ENCODE measurements at places on chromosomes 6 and 20. TPM values are rescaled to one million over a fixed set of nuclear protein-coding genes. Genes with fewer than 3 reads are reported as not detected.

The ACTL10 gene
- total RNA-seq, result 1.9 TPM

The SLC35F1 gene
- 10.3 TPM for total RNA-seq

GRCh38 chr20:64232794-64233193, 22.8 kb upstream of the PCMTD2 start:
- H3K4me1 ChIP-seq, result 0 out of 2 replicates have a peak, but pooled peaks cover 3% of the 10 kb centered on the region
- H3K27me3 ChIP-seq, result no peaks in the 10 kb centered on the region
- H3K27ac ChIP-seq, result no peak overlapping the region
- no peak overlapping the region for H3K4me3 ChIP-seq

The LZTS3 gene
- 29.4 TPM for total RNA-seq

GRCh38 chr6:170464524-170464979, 88.6 kb downstream of the PSMB1 start:
- H3K27ac ChIP-seq, result no peak overlapping the region
- H3K4me1 ChIP-seq, result no peaks in the 10 kb centered on the region
- no peak for DNase-seq
- H3K27me3 ChIP-seq, result no peaks in the 10 kb centered on the region
- no peak overlapping the region for H3K4me3 ChIP-seq

The METTL24 gene
- total RNA-seq, result not detected

DNA sequence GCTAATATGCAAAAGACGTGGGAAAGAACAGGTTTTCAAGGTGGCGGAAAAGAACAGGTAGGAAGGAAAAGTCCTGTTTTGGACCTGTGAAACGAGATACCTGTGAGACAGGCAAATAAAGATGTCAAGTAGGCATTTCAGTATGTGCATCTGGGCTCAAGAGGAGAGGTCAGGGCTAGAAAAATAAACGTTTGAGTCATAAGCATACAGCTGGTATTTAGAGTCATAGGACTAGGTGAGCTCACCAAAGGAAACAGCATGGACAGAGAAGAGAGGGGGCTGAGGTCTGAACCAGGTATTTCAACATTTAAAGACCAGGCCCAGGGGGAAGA, 14.9 kb downstream of the MTFR2 start:
- H3K36me3 ChIP-seq, result peaks cover 13% of the 10 kb centered on the region
- no peaks in the 10 kb centered on the region for H3K4me1 ChIP-seq
- no peaks in the 10 kb centered on the region for H3K27me3 ChIP-seq
- DNase-seq, result no peak
- H3K27ac ChIP-seq, result no peak overlapping the region

GRCh38 chr6:1324936-1325335, 13.0 kb downstream of the FOXQ1 start:
- H3K27ac ChIP-seq, result no peak overlapping the region
- H3K4me3 ChIP-seq, result no peak overlapping the region
- peaks cover 3% of the 10 kb centered on the region for H3K36me3 ChIP-seq
- no peak for DNase-seq
- 0 out of 2 replicates have a peak, but pooled peaks cover 4% of the 10 kb centered on the region for H3K4me1 ChIP-seq

DNA sequence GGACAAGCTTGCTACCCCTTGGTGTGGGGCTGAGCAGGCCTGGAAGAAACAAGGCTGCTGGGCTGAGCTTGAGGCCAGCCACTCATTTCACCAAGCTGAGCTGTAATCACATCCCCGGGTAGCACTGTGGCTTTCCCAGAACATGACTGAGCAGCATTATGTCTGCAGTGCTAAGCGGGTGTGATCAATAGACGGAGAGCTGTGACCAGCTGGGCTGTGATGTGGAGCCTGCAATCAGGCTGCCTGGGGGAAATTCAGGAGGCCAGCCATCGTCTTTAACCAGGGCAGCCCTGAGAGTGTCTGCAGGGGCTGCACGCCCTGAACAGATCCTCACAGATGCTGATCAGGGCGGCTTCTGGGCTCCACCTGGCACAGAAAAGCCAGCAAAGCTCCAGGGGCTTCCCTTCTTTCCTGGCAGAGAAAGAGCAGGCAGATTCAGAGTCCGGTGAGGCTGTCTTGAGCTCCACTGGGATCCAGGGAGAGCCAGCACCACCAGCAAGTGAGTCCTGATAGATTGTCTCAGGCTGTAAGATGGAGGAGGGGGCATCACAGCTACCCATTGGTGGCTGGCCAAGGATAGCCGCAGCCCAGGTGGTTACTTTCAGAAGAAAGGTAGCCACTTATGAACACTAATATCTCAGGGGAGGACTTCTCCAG, 165.9 kb downstream of the NRN1 start:
- no peak overlapping the region for H3K27ac ChIP-seq
- peaks cover 22% of the 10 kb centered on the region for H3K27me3 ChIP-seq
- H3K4me3 ChIP-seq, result no peak overlapping the region
- no peaks in the 10 kb centered on the region for H3K4me1 ChIP-seq
- DNase-seq, result no peak
- no peaks in the 10 kb centered on the region for H3K36me3 ChIP-seq

The MDFI gene
- total RNA-seq, result 41.5 TPM

- H3K4me1 ChIP-seq, result no peaks in the 10 kb centered on the region
- H3K4me3 ChIP-seq, result no peak overlapping the region
- no peak for DNase-seq
- no peaks in the 10 kb centered on the region for H3K27me3 ChIP-seq
Observed at GRCh38 chr6:170148709-170149470, 142.0 kb downstream of the DLL1 start.

GRCh38 chr6:32815996-32816395, 806 bp downstream of the HLA-DOB start:
- no peak for DNase-seq
- H3K4me1 ChIP-seq, result no peaks in the 10 kb centered on the region
- no peaks in the 10 kb centered on the region for H3K27me3 ChIP-seq

DNA sequence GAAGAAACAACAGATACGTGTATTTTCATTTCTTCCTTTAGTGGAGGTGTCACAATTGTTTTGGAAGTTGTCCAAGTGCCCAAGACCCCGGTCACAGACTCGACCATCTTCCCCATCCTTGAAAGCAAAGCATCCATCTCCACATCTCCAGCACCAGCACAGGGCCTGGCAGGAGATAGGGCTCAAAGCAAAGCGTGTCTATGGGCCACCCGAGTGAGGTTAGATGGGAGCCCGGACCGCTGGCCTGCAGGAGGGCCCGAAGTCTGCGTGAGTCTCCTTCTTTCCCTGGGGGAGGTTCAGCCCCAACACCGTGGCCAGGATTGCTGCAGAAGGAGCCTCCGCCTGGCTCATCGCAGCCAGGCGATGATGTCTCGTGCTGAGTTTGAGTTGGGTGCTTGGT, 83.5 kb upstream of the SULF2 start:
- H3K27me3 ChIP-seq, result no peaks in the 10 kb centered on the region
- no peaks in the 10 kb centered on the region for H3K36me3 ChIP-seq
- no peak overlapping the region for H3K27ac ChIP-seq
- H3K4me1 ChIP-seq, result no peaks in the 10 kb centered on the region

The USP49 gene
- 20.2 TPM for total RNA-seq

- peaks cover 20% of the 10 kb centered on the region for H3K4me1 ChIP-seq
- DNase-seq, result peak; percentile 50
- H3K27ac ChIP-seq, result no peak overlapping the region
- H3K4me3 ChIP-seq, result no peak overlapping the region
- H3K36me3 ChIP-seq, result no peaks in the 10 kb centered on the region
- no peaks in the 10 kb centered on the region for H3K27me3 ChIP-seq
Observed at GRCh38 chr6:103534095-103534494, 1325.6 kb downstream of the HACE1 start.

DNA sequence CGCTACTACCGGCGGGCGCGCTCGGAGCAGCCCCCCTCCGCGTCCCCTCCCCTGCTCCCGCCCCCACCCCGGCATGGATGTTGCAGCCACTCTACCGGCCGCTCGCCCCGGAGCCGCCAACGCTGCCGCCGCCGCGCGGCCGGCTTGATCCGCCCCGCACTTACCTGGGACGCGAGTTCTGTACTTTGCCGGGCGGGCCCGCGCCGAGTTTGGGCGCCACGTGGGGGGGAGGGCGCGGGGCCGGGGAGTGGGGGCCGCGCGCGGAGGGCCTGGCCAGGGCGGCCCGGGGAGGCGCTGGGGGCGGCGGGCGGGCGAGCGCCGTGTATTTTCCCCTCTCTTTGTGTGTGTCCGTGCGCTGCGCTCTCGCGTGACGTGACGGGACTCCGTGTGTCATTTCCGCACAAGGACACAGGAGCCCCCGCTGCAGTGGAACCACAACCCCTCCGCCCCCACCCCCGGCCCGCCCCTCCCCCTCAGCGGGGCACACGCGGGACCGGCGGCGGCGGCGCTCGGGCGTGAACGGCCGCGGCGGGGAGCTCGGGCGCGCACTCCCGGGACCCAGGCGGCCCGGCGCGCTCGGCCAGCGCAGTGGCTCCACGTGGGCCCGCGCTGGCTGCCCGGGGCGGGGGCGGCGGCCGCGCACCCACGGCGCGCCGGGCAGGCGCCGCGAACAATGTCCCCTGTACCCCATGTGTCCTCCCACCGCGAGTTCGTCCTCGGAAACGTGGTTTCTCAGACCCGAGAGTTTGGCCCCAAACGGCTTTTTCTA, at the start of gene BEND3:
Gene BEND3 (minus strand): TSS at position 590 of the 769 bp plus-strand sequence. CDS start 16,230 bp downstream, outside the sequence.
- peak within 1 kb of the TSS; percentile 99 for H3K27ac ChIP-seq
- peak within 1 kb of the TSS; percentile 60 for H3K4me3 ChIP-seq
- DNase-seq, result peak; percentile 69
- peaks cover 25% of the 10 kb centered on the region for H3K4me1 ChIP-seq

DNA sequence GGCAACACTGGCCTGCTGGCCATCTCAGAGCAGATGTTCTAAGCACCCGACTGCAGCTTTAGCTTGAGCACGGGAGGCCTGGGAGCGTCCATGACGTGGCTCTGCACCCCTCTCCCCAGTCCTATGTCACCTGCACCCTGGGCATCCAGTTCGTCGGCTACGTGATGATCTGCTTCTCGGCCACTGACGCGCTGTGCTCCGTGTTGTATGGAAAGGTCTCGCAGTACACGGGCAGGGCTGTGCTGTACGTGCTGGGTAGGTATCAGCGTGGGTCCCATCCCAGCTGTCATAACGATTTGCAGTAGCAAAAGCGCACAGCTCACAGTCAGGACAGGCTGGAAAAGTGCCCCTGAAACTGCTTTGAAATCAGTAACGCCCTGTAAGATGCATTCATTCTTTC, 14.7 kb downstream of the UNC93A start:
- DNase-seq, result no peak
- no peaks in the 10 kb centered on the region for H3K36me3 ChIP-seq
- no peak overlapping the region for H3K27ac ChIP-seq
- H3K4me3 ChIP-seq, result no peak overlapping the region
- peaks cover 10% of the 10 kb centered on the region for H3K4me1 ChIP-seq

The OR12D3 gene
- not detected for total RNA-seq

The CLPSL2 gene
- total RNA-seq, result not detected

The ZBTB9 gene
- total RNA-seq, result 17.9 TPM

GRCh38 chr6:142679907-142680700, 264.9 kb downstream of the HIVEP2 start:
- H3K27me3 ChIP-seq, result no peaks in the 10 kb centered on the region
- H3K4me1 ChIP-seq, result peaks cover 3% of the 10 kb centered on the region
- H3K27ac ChIP-seq, result no peak overlapping the region
- H3K4me3 ChIP-seq, result no peak overlapping the region

GRCh38 chr20:53021934-53022333, 49.8 kb downstream of the TSHZ2 start:
- no peak overlapping the region for H3K27ac ChIP-seq
- no peak for DNase-seq
- H3K27me3 ChIP-seq, result no peaks in the 10 kb centered on the region
- no peaks in the 10 kb centered on the region for H3K36me3 ChIP-seq
- no peak overlapping the region for H3K4me3 ChIP-seq

The PCSK2 gene
- total RNA-seq, result 1.1 TPM

GRCh38 chr6:82017288-82017687, 230.3 kb downstream of the IBTK start:
- H3K4me3 ChIP-seq, result no peak overlapping the region
- H3K27me3 ChIP-seq, result no peaks in the 10 kb centered on the region
- H3K4me1 ChIP-seq, result 0 out of 2 replicates have a peak, but pooled peaks cover 4% of the 10 kb centered on the region
- no peaks in the 10 kb centered on the region for H3K36me3 ChIP-seq
- peak; percentile 54 for DNase-seq
- H3K27ac ChIP-seq, result no peak overlapping the region

- no peak overlapping the region for H3K27ac ChIP-seq
- peaks cover 84% of the 10 kb centered on the region for H3K4me1 ChIP-seq
- DNase-seq, result no peak
- no peaks in the 10 kb centered on the region for H3K36me3 ChIP-seq
- H3K4me3 ChIP-seq, result no peak overlapping the region
- no peaks in the 10 kb centered on the region for H3K27me3 ChIP-seq
Observed at GRCh38 chr6:156886409-156886808, 109.2 kb downstream of the ARID1B start.

- no peak overlapping the region for H3K4me3 ChIP-seq
- no peak overlapping the region for H3K27ac ChIP-seq
- DNase-seq, result no peak
- no peaks in the 10 kb centered on the region for H3K27me3 ChIP-seq
Observed at GRCh38 chr6:111805511-111806164, 67.6 kb downstream of the FYN start.

DNA sequence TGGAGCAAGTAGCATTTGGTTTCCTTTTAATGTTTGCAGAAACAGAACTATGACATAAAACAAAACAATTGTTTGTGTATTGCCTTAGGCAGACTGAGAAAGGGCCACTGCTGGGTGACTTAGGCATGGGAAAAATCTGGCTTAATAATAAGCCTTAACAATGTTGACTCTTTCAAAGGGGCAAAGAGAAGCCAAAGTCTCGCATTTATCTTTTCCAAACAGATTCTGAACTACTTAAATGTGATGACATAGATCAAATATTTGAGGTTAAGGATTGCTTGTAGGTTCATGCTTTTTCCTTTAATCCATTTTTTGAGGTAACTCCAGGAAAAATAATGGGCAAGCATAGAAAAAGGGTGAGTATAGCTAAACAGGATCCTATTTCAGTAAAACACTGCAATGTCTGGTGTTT, 39.6 kb downstream of the ADAT2 start:
- H3K4me1 ChIP-seq, result no peaks in the 10 kb centered on the region
- H3K27ac ChIP-seq, result no peak overlapping the region

The SLC16A10 gene
- total RNA-seq, result 37.6 TPM

The KIAA1755 gene
- 0.12 TPM for total RNA-seq

DNA sequence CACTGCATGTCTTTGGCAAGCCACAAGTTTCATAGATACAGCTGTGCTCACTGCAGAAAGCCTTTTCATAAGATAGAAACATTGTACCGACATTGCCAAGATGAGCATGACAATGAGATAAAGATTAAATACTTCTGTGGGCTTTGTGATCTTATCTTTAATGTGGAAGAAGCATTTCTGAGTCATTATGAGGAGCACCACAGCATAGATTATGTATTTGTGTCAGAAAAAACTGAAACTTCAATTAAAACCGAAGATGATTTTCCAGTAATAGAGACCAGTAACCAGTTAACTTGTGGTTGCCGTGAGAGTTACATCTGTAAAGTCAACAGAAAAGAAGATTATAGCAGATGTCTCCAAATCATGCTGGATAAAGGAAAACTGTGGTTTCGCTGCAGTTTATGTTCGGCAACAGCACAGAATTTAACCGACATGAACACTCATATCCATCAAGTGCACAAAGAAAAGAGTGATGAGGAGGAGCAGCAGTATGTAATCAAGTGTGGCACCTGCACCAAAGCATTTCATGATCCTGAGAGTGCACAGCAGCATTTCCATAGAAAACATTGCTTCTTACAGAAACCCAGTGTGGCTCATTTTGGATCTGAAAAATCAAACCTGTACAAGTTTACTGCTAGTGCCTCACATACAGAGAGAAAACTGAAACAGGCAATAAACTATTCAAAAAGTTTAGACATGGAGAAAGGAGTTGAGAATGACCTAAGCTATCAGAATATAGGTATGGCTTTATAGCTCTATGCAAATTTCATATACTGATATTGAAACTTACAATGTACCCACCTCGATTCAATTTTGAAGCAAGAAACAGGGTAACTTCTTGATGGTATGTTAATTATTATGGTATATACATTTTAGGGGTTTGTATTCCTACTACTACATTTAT, 23.9 kb upstream of the BAG2 start:
- H3K4me3 ChIP-seq, result no peak overlapping the region
- H3K36me3 ChIP-seq, result 0 out of 2 replicates have a peak, but pooled peaks cover 8% of the 10 kb centered on the region
- H3K27me3 ChIP-seq, result no peaks in the 10 kb centered on the region
- no peak for DNase-seq
- no peaks in the 10 kb centered on the region for H3K4me1 ChIP-seq

The VNN1 gene
- total RNA-seq, result not detected

The PRDM13 gene
- 0.10 TPM for total RNA-seq
